ENCODE measurements at places on chromosomes 1 and 21. TPM values are rescaled to one million over a fixed set of nuclear protein-coding genes. Genes with fewer than 3 reads are reported as not detected.

DNA sequence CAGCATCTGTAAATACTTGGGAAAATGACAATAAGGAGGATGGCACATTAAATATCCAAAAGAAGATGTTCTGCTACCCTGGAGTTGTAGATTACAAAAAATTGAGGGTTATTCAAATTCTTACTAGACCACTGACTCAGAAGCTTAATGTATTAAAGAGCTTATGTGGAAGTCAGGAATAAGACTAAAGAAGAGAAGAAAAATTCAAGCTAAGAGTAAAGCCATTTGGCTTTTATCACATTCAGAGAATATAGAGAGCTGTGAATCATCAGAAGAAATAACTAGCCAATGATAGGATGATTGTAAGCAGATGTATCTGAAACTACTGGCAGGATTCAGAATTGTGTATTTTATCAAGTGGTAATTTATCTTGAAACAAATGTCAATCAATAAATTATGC lies 237.0 kb downstream of the TBX15 start:
- H3K27me3 ChIP-seq, result no peaks in the 10 kb centered on the region
- H3K4me3 ChIP-seq, result no peak overlapping the region
- no peaks in the 10 kb centered on the region for H3K36me3 ChIP-seq
- DNase-seq, result no peak

DNA sequence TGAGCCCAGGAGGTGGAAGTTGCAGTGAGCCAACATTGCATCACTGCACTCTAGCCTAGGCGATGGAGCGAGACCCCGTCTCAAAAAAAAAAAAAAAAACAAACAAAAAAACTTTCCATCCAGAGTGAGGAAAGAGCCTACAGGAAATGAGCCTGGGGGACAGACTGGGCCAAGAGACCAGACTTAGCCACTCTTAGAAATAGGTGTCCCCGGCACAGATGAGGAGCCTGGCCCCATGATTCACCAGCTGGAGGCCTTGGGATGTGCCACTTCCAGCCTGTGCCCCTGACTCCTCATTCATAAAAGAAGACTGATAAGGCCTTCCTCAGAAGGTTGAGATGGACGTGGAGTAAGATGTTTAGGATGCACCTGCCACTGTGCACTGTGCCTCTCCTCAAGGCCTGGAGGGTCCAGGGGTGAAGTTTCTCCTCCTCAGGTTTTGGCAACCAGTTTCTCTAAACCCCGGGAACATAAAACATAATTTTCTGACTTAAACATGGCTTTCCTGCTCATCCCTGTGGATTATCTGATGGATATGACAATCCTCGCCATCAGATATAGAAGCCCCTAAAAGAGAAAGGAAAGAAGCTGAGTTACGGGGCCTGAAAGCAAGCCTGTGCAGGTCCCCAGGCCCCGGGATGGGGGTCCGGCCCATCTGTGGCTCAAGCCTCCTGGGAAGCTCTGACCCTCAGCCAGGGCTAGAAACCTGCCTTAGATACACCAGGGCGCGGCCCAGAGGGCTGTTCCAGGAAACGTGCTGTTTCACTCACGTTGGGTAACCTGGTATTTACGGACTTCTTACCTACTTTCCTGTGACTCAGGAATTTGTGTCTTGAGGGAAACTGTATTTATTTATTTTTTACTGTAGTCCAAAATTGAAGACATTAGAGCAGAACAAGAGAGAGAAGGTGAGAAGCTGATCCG lies 26.0 kb downstream of the MX1 start:
- no peak for DNase-seq
- H3K36me3 ChIP-seq, result no peaks in the 10 kb centered on the region
- H3K4me3 ChIP-seq, result no peak overlapping the region
- H3K4me1 ChIP-seq, result no peaks in the 10 kb centered on the region
- no peak overlapping the region for H3K27ac ChIP-seq

- no peak overlapping the region for H3K27ac ChIP-seq
- no peaks in the 10 kb centered on the region for H3K27me3 ChIP-seq
- H3K36me3 ChIP-seq, result no peaks in the 10 kb centered on the region
- H3K4me1 ChIP-seq, result no peaks in the 10 kb centered on the region
These were observed 79.7 kb downstream of the ZNF326 start for GRCh38 chr1:90074566-90074965.

GRCh38 chr1:232352366-232352765 lies 277.6 kb downstream of the SIPA1L2 start:
- no peak overlapping the region for H3K27ac ChIP-seq
- no peaks in the 10 kb centered on the region for H3K36me3 ChIP-seq
- no peaks in the 10 kb centered on the region for H3K27me3 ChIP-seq
- no peaks in the 10 kb centered on the region for H3K4me1 ChIP-seq

DNA sequence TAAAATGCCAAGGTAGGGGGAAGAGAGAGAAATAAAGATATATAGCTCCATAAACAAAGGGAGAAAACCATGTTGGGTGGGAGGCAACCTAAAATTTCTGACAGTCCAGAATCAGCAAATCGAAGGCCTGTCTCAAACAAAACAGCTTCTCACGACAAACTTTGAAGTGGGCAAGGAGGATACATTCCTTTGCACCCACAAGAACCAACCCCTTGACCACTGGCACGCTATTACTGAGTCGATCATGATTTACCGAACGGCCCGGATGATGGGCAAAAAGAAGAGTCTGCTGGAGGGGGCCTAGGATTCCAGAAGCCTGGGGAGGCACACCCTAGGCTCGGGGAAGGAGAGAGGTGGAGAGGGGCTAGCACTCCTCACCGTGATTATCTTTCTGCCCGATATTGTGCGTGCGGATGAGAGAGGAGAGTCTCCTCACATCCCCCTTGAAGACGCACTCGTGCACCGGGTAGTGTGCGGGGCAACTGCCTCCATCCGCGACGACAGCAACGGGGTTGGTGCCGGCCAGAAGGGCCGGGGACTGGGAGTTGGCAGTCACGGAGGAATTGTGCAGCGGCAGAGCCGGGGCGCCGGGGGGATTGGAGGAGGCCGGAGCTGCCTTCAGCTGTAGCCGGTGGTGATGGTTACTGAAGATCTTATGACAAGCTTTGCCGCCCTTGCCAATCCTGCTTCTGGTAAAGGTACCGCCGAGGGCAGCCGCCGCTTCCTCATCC lies 756 bp downstream of the ANKRD13C start:
- no peaks in the 10 kb centered on the region for H3K27me3 ChIP-seq
- peak overlapping the region; percentile 85 for H3K4me3 ChIP-seq
- H3K27ac ChIP-seq, result peak overlapping the region; percentile 93
- DNase-seq, result no peak
- no peaks in the 10 kb centered on the region for H3K36me3 ChIP-seq

DNA sequence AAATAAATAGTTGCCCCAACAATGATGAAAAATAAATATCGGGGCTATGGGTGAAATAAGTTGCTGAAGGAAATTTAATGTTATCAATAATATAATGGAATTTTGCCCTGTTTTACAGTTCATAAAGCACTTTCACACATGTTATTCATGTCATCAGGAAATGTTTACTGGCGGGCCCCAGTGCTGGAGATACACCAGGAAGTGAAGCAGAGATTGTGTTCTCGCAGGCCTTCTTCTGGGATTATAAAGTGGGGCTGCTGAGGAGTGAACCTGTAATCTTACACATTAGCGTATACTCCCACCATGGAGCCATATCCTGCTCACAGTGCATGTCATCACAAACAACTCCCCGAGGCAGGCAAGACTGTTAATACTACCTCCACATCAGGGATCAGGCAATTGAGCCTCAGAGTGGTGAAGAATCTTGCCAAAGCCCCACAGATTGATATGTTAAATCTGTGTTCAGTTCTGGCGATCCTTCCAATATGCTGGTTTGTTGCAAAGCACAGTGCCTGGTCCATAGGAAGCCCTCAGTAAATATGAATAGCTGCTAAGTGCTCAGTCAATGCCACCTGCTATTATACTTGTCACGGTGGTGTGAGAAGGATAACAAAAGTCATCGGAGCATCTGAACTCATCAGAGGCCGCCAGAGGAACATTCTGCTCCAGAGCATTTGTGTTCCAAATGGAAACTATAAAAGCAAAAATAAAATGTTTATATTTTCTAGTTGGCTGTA lies 104.4 kb upstream of the UBE2U start:
- no peaks in the 10 kb centered on the region for H3K27me3 ChIP-seq
- H3K36me3 ChIP-seq, result no peaks in the 10 kb centered on the region
- no peak for DNase-seq
- H3K4me1 ChIP-seq, result no peaks in the 10 kb centered on the region
- no peak overlapping the region for H3K27ac ChIP-seq
- no peak overlapping the region for H3K4me3 ChIP-seq

DNA sequence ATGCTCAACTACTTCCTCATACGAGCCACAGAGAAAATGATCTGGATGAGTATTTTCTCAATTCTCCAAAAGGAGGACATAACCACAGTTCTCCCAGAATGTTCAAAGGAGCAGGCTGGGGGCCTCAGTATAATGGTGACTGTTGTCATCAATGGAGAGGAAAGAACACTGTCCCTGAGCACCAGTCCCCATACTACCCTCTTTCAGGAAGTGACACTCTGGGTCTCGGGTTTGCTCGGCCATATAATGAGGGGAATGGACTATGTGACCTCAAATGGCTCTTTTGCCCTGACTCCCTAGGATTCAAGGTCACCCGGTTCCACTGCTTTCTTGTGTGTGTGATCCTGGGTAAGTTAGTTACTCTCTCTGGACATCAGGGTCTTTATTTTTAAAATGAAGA lies 22.8 kb downstream of the SLC9A1 start:
- peaks cover 20% of the 10 kb centered on the region for H3K4me1 ChIP-seq
- no peak for DNase-seq
- H3K27me3 ChIP-seq, result no peaks in the 10 kb centered on the region
- H3K27ac ChIP-seq, result no peak overlapping the region
- no peak overlapping the region for H3K4me3 ChIP-seq

GRCh38 chr1:87565861-87566260 lies 237.2 kb downstream of the LMO4 start:
- H3K4me1 ChIP-seq, result no peaks in the 10 kb centered on the region
- no peak for DNase-seq
- H3K27me3 ChIP-seq, result no peaks in the 10 kb centered on the region

GRCh38 chr21:44783020-44783696 lies 18.5 kb downstream of the UBE2G2 start:
- H3K27ac ChIP-seq, result no peak overlapping the region
- H3K4me1 ChIP-seq, result peaks cover 7% of the 10 kb centered on the region
- H3K27me3 ChIP-seq, result no peaks in the 10 kb centered on the region
- no peaks in the 10 kb centered on the region for H3K36me3 ChIP-seq

RAB25 gene
- total RNA-seq, result not detected

PADI6 gene
- not detected for total RNA-seq

LHX8 gene
- total RNA-seq, result not detected

TMEM82 gene
- 0.14 TPM for total RNA-seq

SFT2D2 gene
- total RNA-seq, result 24.7 TPM

Measured in adrenal gland (tissue), 19 donors.